ENCODE measurements at places on chromosomes 2 and 18.

DNA sequence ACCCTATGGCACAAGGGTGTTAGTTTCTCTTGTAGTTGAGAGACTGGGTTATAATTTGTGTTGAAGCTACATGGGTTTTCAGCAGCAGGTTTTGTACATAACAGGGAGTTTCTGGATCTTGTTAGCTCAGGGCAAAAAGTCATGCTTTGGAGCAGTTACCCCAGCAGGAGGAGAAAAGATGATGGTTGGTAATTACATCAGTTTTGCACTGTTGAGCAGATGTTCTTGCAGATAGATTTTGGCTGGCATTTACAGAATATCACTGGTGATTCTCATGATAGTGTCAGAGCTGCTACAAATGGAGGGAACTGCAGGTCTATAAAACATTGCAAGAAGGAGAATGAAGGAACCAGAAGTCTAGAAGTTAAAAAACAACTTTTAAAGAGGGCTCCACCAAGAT, 215.2 kb upstream of the ATP5MC3 start:
- no peak for DNase-seq

- peak; percentile 81 for DNase-seq
Measured at GRCh38 chr2:234032279-234032856, 18.1 kb upstream of the SPP2 start.

DNA sequence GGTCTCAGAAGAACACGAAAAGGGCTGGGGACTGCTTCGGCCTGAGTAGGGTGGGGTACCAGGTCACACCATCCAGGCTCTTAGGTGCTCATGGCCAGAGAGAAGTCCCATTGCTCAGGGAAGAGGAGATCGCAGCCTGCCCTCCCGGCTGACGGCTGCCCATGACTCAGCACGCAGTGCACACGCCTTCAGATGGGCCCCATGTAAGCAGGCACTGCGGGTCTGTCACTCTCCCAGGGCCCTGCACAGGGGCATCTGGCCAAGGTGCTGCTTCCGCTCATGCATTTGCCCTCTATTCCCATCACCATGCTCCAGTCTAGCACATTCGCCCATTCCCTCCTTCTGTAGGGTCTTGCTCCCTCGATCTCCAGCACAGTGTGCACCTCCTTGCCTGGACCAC, 34.7 kb downstream of the SFXN5 start:
- DNase-seq: no peak

DNA sequence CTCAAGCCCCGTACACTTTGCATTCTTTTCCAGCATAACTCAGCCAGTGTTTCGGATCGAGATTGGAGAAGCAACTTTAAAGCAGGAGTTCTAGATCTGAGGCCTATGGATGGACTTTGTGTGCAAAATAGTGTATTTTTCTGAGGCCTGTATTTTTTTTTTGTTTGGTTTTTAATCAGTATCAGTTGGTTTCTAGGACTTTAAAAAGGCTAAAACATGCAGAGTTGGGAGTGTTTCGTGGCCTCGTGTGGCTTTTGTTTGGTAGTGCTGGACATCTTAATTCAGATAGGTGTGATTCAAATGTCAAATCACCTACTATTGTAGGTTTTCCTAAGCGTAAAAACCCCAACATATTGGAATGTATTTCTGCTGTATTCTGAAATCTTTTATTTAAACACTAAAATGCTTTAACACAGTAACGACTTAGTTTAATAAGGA, 282 bp upstream of the PUS10 start:
- no peak for DNase-seq

- no peak for DNase-seq
Measured at GRCh38 chr18:79657342-79657996, 22.1 kb upstream of the CTDP1 start.

Measured in central memory CD4-positive, alpha-beta T cell (primary cell).